NCI-H524 treated with DMSO at 0.1 percent for 48 hours (cell line): ENCODE measurements at places on chromosomes 12 and 14.

DNA sequence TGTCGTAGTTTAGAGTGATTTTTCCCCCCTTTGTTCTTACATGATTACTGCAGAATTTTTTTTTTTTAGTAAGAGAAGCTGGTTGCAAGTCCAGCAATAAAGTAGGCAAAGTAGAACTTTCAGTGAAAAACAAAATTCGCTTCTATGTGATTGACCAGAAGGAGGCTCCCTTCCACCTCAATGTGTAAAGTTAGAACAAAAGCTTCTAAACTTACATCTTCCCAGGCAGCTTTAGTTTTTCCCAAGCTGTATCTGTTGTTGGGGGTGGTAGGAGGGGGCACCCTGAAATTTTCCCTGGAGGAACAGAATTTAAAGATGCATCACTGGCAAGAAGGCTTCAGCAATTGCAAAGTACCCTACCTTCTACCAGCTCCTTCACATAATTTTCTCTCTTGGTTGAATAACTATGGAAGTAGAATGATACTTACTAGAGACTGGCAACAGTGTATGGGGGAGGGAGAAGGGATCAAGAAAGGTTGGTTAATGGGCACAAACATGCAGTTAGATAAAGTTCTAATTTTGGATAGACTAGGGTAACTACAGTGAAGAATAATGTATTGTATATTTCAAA is 87.3 kb upstream of the E2F7 start:
- DNase-seq: no peak

- no peak for DNase-seq
These were observed 7.5 kb upstream of the NID2 start for GRCh38 chr14:52076334-52076733.

- DNase-seq: no peak
These were observed 35.5 kb downstream of the CACNA2D4 start for GRCh38 chr12:1882850-1883470.

- DNase-seq: no peak
These were observed 141.0 kb downstream of the SRGAP1 start for GRCh38 chr12:63985456-63985855.
